ENCODE measurements at places on chromosomes 16 and 17.

GRCh38 chr17:61285526-61286320, 113.9 kb upstream of the TBX2 start:
- no peak for DNase-seq

DNA sequence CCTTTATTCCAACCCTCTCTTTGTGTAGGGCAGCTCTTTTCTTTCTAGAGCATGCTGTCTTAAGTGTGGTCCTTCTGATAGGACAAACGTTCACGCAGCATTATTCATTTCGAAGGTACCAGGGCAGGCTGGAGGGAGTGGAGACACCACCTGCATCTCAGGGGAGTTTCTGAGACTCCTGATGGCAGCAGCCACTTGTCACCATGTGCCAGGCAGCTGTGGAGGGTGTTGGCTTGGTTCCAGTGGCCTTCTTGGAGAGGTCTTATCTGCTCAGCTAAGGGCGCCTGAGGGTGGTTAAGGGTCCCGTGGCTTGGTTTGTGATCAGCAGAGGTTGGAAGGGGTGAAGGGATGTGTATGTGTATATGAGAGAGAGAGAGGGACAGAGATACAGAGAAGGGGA, 257.1 kb upstream of the EEF2KMT start:
- DNase-seq: no peak

- no peak for DNase-seq
Measured at GRCh38 chr16:64085296-64085695, 1036.6 kb downstream of the CDH11 start.

- DNase-seq: no peak
Measured at GRCh38 chr16:67781565-67781921, 24.8 kb downstream of the RANBP10 start.

- no peak for DNase-seq
Measured at GRCh38 chr17:14135906-14136590, 66.7 kb downstream of the COX10 start.

DNA sequence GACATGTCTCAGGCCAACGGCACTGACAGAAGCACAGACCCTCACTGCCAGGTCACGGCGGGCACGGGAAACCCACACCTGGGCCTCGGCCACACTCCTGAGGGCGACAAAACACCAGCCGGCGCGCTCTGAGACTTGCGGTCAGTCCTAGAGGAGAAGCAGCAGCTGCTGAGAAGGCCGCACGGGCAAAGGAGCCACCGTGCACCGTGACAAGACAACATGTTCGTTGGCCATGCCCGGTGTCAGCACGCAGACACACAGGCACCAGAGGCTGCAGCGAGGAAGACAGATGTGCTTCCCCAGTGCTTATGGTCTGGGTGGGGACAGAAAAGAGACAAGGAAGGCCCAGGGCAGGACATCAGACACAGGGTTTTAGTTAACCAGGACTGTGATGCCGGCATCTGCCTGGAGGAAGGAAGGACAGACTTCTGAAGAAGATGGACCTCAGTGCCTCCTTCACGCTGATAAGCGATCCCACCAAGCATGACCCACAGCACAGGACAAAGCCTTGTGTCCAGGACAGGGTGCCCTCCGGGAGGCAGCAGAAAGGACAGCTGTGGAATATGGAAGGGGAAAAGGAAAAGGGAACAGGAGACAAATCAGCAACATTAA, 84.0 kb downstream of the ANKRD11 start:
- no peak for DNase-seq

DNA sequence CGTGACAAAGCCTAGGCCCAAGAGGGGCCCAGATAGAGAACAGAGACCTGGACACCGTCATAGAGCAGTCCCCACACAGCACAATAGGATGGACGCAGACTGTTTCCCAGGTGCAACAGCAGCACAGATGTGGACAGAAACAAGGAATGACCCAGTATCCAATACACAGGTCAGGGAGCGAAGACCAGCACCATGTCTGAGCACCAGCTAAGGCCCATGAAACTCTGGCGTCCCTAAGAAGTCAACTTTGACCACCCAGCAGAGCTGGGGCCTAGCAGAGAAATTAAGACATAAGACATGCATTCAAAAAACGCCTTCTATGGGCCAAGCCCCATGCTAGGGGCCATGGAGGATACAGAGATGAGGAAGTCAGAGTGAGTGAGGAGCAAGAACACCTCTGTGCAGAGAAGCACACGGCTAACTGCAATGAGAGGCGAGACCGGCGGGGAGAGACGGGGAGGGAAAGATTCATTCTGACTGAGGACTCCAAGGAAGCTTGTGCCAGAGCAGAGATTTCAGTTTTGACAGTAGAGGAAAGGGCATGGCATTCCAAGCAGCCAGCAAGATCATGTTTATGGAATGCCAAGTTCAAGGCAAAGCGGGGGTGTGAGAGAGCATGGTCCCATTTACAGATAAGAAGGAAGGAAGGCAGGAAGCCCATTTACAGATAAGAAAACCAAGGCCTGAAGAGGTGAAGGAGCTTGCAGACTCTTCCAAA, 50.8 kb downstream of the PITPNM3 start:
- no peak for DNase-seq

GRCh38 chr17:38563362-38564253, 42.1 kb downstream of the SRCIN1 start:
- DNase-seq: no peak

- no peak for DNase-seq
Measured at GRCh38 chr17:28717578-28718332, at the start of gene RAB34. Gene RAB34 (minus strand): TSS chr17:28717868. CDS start chr17:28717266, 602 bp downstream.

GRCh38 chr17:20010936-20011335, 1.8 kb downstream of the SPECC1 start:
- DNase-seq: no peak

DNA sequence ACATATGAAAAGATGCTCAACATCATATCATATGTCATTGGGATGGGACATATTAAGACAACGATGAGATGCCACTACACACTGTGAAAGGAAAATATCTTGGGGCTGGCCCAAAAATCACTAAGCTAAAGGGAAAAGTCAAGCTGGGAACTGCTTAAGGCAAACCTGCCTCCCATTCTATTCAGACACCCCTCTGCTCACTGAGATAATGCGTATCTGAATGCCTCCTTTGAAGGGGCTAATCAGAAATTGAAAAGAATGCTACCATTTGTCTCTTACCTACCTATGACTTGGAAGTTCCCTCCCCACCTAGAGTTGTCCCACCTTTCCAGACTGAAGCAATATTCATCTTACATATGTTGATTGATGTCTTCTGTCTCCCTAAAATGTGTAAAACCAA, 11.2 kb upstream of the TRIM25 start:
- no peak for DNase-seq

GRCh38 chr16:11400076-11400475, 54.8 kb downstream of the RMI2 start:
- DNase-seq: no peak

GRCh38 chr17:76499267-76499667, 2.0 kb downstream of the RHBDF2 start:
- DNase-seq: no peak

GRCh38 chr16:24520983-24521382, 18.4 kb upstream of the RBBP6 start:
- no peak for DNase-seq

GRCh38 chr17:63752707-63753106, 11.1 kb upstream of the STRADA start:
- DNase-seq: peak; percentile 81

GRCh38 chr16:22670551-22671041, 143.4 kb upstream of the HS3ST2 start:
- DNase-seq: no peak

DNA sequence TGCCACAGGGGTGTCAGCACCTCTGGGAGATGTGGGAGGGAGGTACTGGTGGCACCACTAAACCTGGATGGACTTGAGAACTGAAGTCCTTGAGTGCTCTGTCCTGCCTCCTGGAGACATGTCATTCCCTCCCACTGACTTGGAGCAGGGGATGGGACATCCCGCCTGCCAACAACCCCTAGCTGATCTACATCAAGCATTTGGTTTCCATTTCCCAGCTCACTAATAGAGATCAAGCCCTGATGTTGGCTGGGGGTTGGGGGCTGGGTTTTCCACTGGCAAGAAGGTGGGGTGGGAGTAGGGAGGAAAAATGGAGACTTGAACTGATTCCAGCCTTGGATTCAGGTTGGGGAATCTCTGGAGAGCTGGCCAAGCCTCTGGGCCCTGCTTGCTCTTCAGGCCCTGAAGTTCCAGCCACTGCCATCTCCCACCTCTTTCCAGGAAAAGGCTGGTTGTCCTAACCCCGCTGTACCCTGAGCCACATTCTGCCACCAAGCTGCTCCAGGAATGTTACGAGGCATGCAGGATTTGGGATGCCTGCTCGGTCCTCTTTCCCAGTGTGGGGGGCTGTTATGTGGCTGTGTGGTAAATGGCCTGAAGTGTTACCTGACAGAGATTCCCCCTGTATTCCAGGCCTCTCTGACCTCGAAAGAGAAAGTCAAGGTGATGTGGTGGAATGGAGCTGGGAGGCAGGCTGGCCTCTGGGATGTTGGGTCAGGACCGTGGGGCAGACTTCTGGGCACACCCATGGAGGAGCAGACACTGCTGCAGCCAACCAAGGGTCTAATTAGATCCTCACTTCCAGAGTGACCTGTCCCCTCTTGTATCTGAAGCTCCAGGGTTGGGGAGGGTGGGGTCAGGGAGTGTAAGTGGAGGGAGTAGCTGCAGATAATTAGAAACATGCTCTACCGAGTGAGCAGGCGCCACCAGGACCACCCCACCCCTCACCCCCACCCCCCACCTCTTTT, 16.7 kb downstream of the IGFBP4 start:
- DNase-seq: no peak

DNA sequence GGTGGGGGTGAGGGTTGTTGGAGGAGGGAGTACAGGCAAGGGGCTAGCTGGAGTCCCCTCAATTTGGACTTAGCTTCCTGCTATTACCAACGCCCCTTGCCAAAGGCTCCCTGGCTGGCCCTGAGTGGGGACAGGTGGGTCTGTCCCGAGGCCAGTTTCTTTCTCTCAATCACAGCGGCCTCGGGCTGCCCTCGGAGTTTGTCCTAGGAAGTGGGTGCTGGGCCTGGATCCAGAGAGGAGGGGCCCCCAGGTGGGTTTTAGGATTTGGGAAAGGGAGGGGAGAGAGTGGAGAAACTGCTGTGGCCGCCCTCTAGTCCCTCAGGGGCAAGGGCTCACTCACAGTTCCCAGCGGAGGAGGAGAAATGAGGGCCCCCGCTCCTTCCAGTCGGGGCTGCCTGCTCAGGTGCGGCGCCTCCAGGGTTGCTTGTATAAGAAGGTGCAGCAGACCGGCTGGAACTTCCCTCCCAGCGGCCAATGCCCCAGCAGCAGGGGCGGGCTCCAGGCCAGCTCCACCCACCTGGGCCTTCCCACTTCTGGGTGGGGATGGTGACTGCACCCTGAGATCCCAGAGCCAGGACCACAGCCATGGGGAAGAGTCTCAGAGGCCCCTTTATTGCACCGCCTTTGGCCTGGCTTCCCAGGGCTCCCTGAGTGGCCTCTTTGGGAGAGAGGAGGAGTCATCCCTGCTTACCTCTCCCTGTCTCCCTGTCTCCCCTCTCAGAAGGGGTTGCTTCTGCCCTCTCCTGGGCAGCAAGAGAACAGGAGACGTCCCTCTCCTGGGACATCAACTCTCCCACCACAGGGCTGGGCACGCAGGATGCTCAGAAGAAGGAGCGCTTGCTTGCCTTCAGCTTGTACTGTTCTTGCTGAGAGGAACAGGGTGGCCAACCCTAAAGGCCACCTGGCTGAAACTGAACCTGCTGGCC, 112.0 kb upstream of the SMURF2 start:
- DNase-seq: peak; percentile 61

DNA sequence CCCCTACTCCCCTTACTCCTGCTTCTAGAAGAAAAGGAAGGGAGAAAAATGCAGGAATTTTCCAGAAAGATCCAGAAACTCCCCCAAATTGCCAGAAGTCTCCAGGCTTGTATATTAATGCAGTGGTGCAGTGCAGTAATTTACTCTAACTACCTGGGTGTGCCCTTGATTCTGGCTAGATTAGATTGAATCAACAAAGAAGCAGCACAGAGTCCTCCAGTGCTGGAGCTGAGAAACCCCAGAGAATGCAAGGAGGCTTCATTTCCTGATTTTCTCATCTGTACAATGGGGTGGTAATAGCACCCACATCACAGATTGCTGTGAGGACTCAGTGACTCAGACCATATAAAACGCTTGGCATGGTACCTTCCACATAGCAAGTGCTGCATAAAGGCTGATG, 247.3 kb upstream of the RPL38 start:
- DNase-seq: peak; percentile 4

DNA sequence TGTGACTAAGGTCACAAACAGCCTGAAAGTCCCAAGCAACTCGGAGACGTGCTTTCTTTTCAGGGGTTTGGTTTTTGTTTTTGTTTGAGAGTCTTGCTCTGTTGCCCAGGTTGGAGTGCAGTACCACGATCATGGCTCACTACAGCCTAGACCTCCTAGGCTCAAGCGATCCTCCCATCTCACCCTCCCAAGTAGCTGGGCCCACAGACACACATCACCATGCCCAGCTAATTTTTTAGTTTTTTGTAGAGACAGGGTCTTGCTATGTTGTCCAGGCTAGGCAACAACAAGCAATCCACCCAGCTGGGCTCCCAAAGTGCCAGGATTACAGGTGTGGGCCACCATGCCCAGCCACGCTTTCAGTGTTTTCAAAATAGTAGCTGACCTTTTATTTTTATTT, 19.8 kb upstream of the GGA2 start:
- no peak for DNase-seq

DNA sequence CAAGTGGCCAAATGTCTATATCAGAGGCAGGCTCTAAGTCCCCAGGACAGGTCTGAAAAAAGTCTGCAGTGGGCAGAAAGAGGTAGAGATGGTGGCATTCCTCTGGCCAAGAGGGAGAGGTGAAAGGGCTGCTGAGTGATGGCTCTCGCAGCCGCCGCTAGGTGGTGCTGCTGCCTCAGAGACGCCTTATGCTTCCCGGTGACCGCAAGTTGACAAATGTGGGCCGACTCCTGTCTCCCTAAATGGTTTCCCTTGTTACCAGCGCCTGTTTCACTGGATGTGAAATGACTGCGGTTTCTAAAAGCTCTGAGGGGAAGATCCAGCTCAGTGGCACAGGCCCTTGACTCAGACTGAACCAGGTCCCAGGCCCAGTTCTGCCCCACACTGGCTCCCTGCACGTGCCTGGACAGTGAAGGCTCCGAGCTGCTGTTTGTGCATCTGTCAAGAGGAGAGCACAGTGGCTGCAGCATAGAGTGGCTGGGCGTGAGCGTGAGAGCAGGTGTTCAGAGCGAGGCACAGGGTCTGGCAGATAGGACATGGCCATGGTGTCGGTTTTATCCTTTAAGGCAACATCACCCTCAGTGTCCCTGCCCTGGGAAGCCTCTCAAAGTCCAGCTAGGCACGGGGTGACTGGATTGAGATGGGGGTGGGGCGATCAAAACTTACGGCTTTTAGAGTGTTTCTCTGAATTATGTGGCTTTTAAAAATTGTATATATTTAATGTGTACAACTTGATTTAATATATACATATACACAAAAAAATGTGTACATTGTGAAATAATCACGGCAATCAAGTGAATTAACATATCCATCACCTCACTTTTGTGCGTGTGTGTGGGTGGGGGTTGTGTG, 19.9 kb downstream of the CLEC16A start:
- no peak for DNase-seq

- no peak for DNase-seq
Measured at GRCh38 chr16:16578701-16579100, 199.8 kb downstream of the NPIPA7 start.

GRCh38 chr16:62194828-62195227, 158.6 kb upstream of the CDH8 start:
- DNase-seq: no peak

Data from LNCaP clone FGC (cell line).